ENCODE measurements at places on chromosomes 3 and 15.
A peak's percentile ranks its signal among the peaks of the same experiment; 100 is the strongest.

DNA sequence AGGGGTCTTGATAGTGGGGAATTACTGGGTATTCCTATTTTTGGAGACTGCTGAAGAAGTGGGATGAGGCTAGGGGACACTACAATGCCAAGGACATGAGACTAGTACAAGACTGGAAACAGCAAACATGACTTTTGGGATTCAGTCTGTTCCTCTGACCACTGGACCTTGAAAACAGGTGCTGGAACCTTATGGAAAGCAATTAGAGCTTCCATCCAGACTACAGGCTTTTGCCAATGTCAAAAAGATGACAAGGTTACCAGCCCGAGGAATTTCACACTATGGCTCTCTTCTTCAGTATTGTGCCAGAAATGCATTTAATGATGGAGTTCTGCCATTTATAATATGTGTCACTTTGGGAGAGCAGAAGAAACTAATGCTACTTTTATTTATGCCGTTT is 282.6 kb downstream of the GAP43 start:
- H3K4me1 ChIP-seq: no peaks in the 10 kb centered on the region
- no peak overlapping the region for H3K27ac ChIP-seq
- no peak overlapping the region for H3K4me3 ChIP-seq
- DNase-seq: no peak
- no peaks in the 10 kb centered on the region for H3K27me3 ChIP-seq
- no peaks in the 10 kb centered on the region for H3K36me3 ChIP-seq

DNA sequence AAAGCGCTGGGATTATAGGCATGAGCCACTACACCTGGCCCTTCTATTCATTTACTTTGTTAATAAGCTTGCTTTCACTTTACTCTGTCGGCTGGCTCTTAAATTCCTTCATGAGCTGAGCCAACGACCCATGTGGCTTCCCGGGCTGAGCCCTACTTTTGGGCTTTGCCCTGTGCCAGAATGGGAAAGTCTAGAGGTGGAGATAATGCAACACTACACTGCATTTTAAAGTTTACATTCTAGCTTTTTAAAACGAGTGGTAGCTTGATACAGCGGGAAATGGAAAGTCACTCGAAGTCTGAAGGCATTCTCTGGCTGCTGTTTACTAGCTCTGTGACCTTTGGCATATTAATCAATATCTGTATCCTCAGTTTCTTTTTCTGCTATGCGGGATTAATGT is 49.0 kb upstream of the ZNF280D start:
- no peak overlapping the region for H3K27ac ChIP-seq
- DNase-seq: no peak
- H3K36me3 ChIP-seq: no peaks in the 10 kb centered on the region
- no peaks in the 10 kb centered on the region for H3K4me1 ChIP-seq
- no peaks in the 10 kb centered on the region for H3K27me3 ChIP-seq
- H3K4me3 ChIP-seq: no peak overlapping the region

DNA sequence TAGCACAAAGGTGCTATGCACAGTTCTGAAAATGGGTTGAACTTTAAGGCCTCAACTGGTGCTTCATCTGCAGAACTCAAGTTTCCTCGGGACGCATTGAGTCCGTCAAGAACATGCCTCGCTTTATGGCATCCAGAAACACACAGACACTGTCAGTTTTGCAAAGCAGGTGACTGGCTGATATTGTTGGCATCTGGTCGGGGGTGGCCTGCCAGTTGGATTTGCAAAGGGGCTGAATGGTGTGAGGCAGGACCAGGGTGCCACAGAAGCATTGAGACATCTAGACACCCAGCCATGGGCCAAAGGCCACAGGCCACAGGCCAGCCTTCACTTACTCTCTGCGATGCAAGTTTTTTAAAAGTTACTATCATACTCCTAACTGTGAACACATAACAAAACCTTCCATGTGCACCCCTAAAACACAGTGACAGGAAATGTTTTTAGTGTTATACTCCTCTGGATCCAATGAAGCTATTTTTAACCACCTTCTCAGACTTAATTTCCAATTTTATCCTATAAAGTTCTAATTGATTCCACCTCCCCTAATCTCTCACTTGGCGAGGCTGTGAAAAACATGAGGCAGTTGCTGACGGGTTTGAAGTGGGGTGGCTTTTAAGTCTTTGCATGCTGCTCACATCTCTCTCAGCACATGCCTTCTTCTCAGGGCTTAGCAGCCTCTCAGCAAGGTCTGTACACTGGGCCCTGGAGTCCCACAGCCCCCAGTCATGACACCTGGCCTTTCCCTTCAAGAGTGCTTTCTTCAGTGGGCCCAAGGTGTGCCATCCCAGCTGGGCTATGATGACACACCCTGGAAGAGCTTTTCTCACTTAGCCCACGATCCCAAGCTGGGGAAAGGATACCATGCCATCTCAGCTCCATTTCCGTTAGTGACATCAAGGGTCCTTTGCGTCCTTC is 38.5 kb upstream of the DUSP7 start:
- H3K4me3 ChIP-seq: no peak overlapping the region
- peaks cover 56% of the 10 kb centered on the region for H3K36me3 ChIP-seq
- no peak for DNase-seq
- peaks cover 18% of the 10 kb centered on the region for H3K4me1 ChIP-seq
- no peaks in the 10 kb centered on the region for H3K27me3 ChIP-seq
- H3K27ac ChIP-seq: no peak overlapping the region

GRCh38 chr15:98842973-98843285 is 164.7 kb downstream of the PGPEP1L start:
- H3K4me3 ChIP-seq: no peak overlapping the region
- H3K4me1 ChIP-seq: peaks cover 10% of the 10 kb centered on the region
- peaks cover 4% of the 10 kb centered on the region for H3K36me3 ChIP-seq
- H3K27ac ChIP-seq: no peak overlapping the region
- DNase-seq: no peak
- no peaks in the 10 kb centered on the region for H3K27me3 ChIP-seq

DNA sequence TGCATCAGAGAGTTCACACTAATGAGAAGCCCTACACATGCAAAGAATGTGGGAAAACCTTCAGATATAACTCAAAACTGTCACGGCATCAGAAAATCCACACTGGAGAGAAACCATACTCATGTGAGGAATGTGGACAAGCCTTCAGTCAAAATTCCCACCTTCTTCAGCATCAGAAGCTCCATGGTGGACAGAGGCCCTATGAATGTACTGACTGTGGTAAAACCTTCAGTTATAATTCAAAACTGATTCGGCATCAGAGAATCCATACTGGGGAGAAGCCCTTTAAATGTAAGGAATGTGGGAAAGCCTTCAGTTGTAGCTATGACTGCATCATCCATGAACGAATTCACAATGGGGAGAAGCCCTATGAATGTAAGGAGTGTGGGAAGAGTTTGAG is 10.2 kb downstream of the ZNF619 start:
- no peaks in the 10 kb centered on the region for H3K4me1 ChIP-seq
- H3K4me3 ChIP-seq: no peak overlapping the region
- H3K36me3 ChIP-seq: peaks cover 17% of the 10 kb centered on the region

DNA sequence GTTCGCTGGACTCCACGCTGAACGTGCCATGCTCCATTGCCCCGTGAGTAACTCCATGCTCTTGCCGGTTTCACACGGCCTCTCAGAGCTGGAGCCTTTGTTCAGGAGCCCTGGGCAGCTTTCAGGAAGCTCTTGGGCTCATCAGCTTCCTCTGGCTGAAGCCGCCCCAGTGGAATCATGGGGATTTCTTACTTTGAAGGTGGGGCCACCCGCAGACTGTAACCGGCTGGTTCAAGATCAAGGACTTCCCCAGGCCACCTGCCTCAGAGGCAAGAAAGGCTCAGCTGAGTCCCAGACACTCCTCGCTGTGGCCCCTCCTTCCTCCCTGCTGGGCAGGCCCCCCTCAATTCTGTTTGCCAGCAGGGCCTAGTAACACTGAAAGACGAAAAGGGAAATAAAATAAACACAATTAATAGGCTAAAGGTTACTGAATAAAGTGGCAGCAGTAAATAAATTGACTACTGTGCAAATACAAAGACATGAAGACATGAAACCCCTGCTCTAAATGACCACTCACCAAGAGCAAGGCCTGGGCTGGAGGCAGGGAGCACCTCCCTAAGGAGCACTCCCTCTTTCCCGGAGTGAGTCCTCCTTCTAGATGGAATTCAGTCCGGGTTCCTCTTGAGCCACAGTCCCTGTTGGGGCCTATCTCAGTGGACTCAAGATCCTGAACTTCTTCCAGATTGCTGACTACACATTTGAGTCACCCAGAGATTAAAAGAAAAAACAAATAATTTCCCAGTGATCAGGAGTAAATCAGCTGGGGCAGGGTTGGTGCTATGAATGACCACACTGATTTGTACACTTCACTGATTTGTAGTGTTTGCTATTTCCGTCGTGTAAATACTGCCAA is 51.0 kb downstream of the ZDHHC19 start:
- peaks cover 12% of the 10 kb centered on the region for H3K27me3 ChIP-seq
- DNase-seq: no peak
- no peaks in the 10 kb centered on the region for H3K36me3 ChIP-seq
- no peak overlapping the region for H3K4me3 ChIP-seq
- no peaks in the 10 kb centered on the region for H3K4me1 ChIP-seq

DNA sequence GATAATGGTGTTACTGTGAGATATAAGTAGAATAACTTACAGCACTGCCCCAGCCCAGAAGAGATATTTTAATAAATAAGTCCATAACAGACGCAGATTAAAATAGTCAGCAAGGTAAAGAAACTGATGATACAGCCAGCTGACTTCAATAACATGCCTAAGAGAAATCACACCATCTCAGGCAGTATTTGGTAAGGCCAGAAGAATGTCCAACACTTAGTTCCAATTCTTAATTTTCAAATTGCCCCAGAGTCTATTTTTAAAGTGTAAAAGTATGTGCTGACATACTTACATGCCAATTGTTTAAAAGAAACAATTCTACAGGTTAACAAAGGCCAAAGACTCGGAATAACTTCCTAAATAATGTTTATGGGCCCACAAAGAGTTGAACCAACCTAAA is 1.6 kb downstream of the GNB4 start:
- H3K27ac ChIP-seq: no peak overlapping the region
- peaks cover 8% of the 10 kb centered on the region for H3K36me3 ChIP-seq
- peak overlapping the region; percentile 62 for H3K4me3 ChIP-seq
- DNase-seq: no peak
- no peaks in the 10 kb centered on the region for H3K27me3 ChIP-seq

- H3K27ac ChIP-seq: no peak overlapping the region
- peaks cover 2% of the 10 kb centered on the region for H3K36me3 ChIP-seq
- H3K4me1 ChIP-seq: peaks cover 47% of the 10 kb centered on the region
- H3K4me3 ChIP-seq: no peak overlapping the region
- H3K27me3 ChIP-seq: no peaks in the 10 kb centered on the region
Observed at GRCh38 chr3:66476852-66477381, 23.9 kb downstream of the LRIG1 start.

- no peaks in the 10 kb centered on the region for H3K36me3 ChIP-seq
- no peak overlapping the region for H3K4me3 ChIP-seq
- DNase-seq: no peak
- no peaks in the 10 kb centered on the region for H3K27me3 ChIP-seq
- H3K27ac ChIP-seq: no peak overlapping the region
Observed at GRCh38 chr15:69723404-69724096, 270.9 kb downstream of the RPLP1 start.

GRCh38 chr15:39704689-39705088 is 78.0 kb downstream of the FSIP1 start:
- no peak for DNase-seq
- no peaks in the 10 kb centered on the region for H3K27me3 ChIP-seq
- H3K27ac ChIP-seq: no peak overlapping the region
- no peak overlapping the region for H3K4me3 ChIP-seq
- no peaks in the 10 kb centered on the region for H3K36me3 ChIP-seq
- H3K4me1 ChIP-seq: peaks cover 31% of the 10 kb centered on the region

DNA sequence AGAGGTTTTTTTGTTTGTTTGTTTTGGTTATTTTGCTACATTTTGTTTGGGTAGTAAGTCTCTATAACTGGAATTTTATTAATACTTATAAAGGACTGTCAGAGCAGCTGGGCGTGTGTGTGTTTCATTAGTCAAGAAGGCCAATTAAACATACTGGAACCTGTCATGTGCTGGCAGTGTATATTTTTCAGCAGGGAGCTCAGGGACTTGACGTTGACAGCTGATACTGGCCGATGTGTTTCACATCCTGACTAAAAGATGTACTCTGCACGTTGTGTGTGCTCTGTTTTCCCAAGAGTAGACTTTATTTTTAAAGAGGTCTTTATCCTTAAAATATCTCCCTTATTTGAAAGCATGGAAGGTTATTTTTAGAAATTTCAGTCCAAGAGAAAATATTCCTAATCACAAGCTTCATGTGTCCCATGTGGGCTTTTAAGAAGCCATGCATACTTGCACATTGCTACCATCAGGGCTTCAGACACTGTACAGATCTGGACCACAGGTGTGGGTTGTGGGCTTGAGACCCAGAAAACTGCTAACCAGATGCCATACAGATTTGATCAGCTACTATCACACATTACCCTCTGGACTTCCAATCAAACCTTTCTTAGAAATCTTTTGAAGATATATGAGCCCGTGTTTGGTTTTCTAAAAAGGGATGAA is 135.9 kb downstream of the FEZF2 start:
- no peak overlapping the region for H3K27ac ChIP-seq
- H3K36me3 ChIP-seq: no peaks in the 10 kb centered on the region
- H3K4me3 ChIP-seq: no peak overlapping the region
- peaks cover 17% of the 10 kb centered on the region for H3K4me1 ChIP-seq
- DNase-seq: no peak
- no peaks in the 10 kb centered on the region for H3K27me3 ChIP-seq

DNA sequence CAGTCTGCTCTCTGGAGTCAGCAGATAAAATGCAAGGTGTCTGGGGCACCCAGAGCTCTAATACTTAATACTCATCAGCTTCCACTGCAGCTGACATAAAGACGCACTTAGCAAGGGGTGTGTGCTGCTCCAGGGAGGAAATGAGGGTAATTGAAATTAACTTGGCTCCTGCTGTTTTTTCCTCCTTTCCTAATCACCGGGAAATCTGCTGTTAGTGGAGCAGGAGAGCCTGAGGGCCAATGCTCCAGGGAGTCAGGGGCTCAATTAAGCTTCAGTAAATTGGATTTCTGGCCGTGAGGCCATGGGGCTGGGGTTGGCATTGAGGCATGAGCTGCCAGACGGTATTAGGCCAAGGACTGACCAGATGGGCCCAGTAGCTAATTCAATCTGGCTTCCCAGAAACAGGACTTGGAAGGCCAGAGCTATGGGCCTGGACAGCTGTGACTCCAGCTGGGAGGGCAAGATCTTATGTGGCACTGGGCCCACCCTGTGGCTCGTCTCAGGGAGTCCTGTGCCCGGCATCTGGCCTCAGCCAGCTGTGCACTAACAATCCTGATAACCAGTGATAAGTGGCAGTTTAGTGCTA is 30.7 kb upstream of the CHRNB4 start:
- H3K27me3 ChIP-seq: no peaks in the 10 kb centered on the region
- H3K4me3 ChIP-seq: no peak overlapping the region
- H3K36me3 ChIP-seq: no peaks in the 10 kb centered on the region
- no peak overlapping the region for H3K27ac ChIP-seq
- no peak for DNase-seq

DNA sequence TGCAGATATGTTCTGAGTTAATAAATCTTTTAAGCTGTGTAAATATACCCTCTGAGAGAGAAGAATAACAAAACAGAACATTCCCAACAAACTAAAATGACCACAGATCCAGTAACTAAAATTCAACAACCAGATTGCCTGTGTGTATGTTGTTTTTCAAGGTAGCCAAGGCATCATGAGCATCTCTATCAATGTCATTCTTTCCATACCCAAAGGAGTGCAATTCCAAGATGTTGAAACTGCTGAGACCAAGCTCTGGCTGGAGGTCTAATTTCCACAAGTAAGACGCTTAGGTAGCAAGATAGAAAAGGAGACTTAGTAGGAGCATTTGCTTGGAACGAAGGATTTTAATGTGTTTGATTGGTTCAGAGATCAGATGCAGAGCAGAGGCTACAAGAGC is 276.3 kb downstream of the RBMS3 start:
- H3K4me3 ChIP-seq: no peak overlapping the region
- no peaks in the 10 kb centered on the region for H3K4me1 ChIP-seq
- DNase-seq: no peak
- no peaks in the 10 kb centered on the region for H3K27me3 ChIP-seq

All from neuronal stem cell (in vitro differentiated cells).